Heart left ventricle (tissue), 16 donors: ENCODE measurements at places on chromosomes 4 and X.

GRCh38 chrX:39445336-39445735 lies 644.1 kb downstream of the MID1IP1 start:
- DNase-seq: no peak

- DNase-seq: no peak
These were observed 403.7 kb downstream of the MID1IP1 start for GRCh38 chrX:39204945-39205344.

DNA sequence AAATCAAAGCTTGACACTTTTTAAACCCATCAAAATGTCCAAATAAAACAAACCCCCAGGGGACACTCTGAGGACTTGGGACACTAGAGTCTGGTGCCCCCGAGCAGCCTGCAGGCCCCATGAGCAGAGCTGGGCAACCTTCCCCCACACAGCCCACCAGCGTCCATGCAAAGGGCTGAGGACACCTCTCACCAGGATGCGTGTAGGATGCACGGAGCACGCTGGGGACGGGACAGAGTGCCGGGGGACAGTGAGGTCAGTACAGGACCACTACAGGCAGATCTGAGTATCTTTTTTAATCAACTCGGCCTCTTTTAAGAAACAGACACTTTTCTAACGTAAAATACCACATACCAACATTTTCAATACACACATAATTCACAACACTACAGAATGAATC lies 6.9 kb downstream of the GAK start:
- no peak for DNase-seq

GRCh38 chrX:37860721-37861120 lies 13.3 kb upstream of the DYNLT3 start:
- no peak for DNase-seq

GRCh38 chr4:41665636-41666207 lies 82.8 kb downstream of the PHOX2B start:
- no peak for DNase-seq

GRCh38 chr4:38368613-38369012 lies 295.4 kb upstream of the KLF3 start:
- DNase-seq: no peak

- DNase-seq: no peak
These were observed 230.3 kb downstream of the APBB2 start for GRCh38 chr4:40984051-40984450.

DNA sequence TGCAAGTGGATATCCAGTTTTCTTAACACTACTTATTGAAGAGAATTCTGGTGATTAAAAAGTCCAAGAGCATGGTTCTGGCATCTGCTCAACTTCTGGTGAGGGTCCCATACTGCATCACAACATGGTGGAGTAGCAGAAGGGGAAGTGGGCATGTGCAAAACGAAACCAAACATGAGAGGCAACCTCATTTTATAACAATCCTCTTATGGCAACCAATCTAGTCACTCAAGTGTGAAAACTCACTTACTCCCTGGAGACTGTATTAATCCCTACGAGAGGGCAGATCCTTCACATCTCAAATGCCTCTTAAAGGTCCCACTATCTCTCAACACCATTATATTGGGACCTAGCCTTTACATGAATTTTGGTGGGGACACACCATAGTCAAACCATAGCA lies 55.4 kb upstream of the TRO start:
- DNase-seq: no peak

DNA sequence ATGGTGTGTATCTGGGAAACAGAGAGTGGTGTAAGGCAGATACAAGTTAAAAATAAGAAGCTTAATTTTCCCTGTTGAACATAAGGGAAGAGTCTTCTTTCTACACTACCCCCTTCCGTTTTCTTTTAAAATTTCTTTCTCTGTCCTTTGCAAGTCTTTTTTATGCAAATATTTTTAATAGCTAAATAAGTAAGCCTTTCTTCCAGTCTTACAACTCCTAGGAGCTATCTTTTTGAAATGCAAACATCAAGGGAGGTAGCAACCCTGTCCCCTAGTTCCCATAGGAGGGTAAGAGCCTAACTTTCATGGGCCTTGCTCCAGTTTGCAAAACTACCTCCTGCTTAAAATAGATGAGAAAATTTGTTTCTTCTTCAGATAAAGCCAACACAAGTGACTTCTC lies 121.5 kb downstream of the MBNL3 start:
- DNase-seq: no peak

GRCh38 chr4:173370130-173370476 lies 651 bp upstream of the SAP30 start:
- peak; percentile 70 for DNase-seq

- no peak for DNase-seq
These were observed 77.6 kb upstream of the PAQR3 start for GRCh38 chr4:79016878-79017277.

- no peak for DNase-seq
These were observed 2.7 kb downstream of the ELOVL6 start for GRCh38 chr4:110195561-110196205.

DNA sequence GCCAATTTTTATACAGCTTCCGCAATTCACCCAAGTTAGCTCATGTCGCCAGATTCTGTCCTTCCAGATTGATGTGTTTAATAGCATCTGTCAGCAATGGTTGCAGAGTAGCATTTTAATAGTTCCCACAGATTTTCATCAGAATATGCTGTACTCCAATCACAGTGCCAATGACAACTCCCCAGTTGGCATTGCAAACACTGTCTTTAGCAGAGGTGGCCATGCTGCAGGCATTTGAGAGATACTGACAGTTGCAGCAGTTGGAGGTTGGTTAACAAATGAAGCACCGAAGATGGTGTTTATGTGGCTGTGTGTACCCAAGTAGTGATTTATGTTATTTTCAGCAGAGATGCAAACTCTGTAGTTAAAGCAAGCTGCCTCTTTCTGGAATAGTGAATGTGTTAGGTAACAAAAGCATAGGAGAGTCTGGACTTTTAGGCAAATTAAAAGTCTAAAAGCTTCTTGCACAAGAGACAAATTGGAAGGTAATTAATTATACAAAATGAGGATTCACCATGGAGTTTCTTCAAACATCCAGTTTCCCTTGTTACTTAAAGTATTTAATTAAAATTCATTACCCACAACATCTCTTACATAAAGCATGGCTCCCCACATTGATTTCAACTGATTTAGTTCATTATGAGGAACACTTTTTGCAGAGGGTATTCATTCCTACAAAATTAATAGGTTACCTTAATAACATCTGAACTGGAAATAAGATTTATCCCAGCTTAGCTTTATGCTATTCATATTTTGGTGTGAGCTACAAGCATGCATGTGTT lies 65.2 kb downstream of the PARM1 start:
- no peak for DNase-seq

GRCh38 chrX:121569609-121570008 lies 522.2 kb downstream of the GLUD2 start:
- no peak for DNase-seq

GRCh38 chr4:169054879-169055278 lies 44.8 kb upstream of the CBR4 start:
- DNase-seq: no peak

DNA sequence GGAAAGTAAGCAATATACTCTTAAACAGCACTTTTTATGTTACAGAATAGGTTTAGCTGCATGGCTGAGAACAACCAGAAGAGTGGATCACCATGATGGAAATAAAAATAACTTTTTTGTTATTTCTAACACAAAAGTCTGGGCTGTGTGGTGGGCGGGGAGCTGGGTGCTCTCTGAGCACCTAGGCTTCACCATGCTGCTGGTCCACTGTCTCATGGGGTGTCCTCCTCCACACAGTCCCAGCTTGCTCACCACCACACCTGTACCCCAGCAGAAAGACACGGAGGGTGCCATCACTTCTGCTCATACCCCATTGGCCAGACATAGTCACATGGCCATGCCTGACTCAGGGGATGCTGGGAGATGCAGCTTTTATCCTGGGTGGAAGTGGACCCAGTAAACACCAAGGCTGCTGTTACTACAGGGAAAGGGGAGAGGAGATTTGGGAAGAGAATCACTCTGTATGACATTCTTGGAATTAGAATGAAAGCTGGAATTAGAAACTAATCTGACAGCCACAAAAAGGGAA lies 45.0 kb downstream of the CPZ start:
- DNase-seq: peak; percentile 6

DNA sequence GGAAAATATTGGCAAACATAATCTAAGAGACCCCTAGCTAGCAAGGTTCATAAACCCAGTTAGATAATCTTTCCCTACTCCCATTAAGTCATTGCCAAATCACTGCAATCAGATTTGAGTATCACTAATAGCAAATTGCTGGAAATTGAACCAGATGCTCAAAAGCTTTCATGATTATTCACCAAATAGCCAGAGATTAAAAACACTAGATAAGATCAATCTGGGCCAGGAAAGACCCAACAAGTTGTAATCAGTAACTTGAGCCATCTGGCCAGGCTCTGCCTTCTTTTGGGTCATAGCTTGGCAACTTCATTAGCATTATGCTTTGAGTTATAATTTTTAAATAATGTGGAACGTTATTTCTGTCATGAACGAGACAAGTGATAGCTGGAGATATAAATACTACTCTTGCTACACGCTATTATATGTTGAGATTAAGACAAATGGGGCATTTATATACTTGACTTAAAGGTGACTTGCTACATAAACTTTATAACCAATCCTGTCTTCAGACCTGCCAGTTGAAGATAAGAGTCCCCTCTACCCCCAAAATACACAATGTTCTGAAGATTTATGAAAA lies 196.6 kb upstream of the EDNRA start:
- no peak for DNase-seq

DNA sequence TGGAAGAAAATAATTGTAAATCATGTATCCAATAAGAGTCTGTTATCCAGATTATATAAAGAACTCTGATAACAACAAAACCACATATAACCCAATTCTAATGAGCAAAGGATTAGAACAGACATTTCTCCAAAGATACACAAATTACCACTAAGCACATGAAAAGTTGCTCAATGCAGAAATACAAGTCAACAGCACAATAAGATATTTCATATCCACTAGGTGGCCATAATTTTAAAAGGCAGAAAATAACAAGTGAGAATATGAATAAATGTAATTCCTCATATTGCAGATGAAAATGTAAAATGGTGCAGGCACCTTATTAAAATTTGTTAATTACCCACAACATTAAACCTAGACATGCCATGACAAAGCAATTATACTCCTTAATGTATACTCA lies 73.9 kb upstream of the ZCCHC13 start:
- DNase-seq: no peak

GRCh38 chr4:25443851-25444250 lies 66.8 kb downstream of the ANAPC4 start:
- DNase-seq: no peak

DNA sequence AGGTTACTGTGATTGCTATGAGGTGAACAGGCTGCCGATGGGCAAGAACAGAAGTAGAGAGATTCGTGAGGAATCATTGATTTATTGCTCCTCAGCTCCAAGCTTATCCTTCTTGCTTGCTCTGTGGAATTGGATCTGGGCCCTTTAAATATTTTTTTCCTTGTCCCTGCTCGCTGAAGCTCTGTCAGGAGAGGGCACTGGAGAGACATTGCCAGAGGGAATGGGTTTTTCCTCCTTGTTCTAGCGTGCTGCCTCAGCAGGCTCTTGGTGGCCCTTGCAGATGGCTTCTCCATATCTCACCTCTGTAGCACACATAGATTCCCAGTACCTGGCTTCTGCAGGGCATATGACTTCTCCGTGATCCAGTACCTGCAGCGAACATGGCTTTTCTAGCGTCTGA lies 67.4 kb downstream of the CNGA2 start:
- DNase-seq: no peak

- DNase-seq: no peak
These were observed 6.9 kb downstream of the KLHL5 start for GRCh38 chr4:39068907-39069306.

GRCh38 chr4:188218392-188218791 lies 79.2 kb downstream of the TRIML1 start:
- DNase-seq: no peak

DNA sequence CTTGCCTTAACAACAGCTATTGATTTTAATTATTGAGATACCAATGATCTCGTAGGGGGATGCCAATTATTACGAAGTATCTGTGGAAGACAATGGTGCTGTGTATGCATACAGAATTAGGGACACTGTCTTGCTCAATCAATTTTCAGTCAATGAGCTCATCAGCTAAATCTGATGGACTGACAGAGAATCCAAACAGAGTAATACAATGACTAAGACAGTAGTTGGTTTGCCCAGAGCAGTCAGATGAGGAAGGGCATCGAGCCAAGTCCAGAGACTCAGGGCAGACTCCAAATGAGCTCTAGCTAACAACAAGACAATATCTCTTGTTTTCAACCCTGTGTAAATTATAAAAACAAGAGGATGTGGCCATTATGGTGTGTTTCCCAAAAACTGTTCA lies 14.7 kb upstream of the GSX2 start:
- peak; percentile 36 for DNase-seq

DNA sequence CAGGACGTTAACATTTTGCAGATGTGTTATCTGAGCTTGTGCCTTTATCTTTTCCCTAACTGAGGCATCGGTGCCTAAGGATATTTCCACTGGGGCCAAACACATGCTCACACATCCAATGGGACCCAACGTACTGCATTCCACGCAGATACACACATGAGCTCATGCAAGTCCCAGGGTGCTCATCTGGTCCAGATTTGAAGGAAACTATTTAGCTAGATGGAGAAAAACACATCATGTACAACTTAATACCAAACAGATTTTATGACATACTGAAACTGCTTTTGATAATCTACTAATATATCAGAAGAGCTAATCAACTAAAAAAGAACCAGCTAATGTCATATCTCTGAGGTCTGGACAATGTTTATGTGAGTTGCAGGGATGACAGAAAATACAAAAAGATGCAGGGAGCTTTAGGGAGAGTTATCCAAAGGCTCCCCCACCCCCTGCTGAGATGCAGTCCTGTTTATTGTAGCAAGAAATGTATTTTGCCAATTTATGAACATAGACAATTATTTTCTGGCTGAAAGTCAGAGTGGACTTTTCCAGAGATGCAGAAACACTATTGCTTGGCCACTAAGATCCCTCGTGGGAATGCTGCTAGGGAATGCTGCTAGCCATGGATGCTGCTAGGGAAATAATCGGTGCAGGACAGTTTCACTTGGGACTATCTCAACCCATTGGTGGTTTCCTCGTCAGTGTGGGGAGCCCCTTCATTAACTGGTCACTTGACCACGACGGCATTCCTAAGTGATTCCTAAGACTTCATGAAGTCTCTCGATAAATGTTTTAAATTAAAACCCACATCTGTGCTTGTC lies 172.8 kb downstream of the SMIM20 start:
- peak; percentile 49 for DNase-seq

DNA sequence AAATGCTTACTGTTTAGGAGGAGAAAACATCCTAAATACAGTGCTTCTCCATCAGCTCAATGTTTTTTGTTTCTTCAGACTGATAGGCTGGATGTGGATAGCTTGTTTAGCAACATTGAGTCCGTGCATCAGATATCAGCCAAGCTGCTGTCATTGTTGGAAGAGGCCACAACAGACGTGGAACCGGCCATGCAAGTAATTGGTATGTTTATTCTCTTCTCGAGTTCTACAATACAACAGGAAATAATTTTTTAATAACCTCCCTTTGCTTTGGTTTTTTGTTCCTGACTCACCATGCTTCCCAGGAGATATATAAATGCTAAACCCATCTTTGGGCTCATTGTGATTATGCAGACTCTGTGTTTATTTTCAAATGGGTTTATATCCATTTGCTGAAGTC lies 60.9 kb downstream of the ARHGEF38 start:
- DNase-seq: no peak

- no peak for DNase-seq
These were observed 310.5 kb upstream of the DDX53 start for GRCh38 chrX:22689290-22689689.

- DNase-seq: no peak
These were observed 70.1 kb downstream of the CHST7 start for GRCh38 chrX:46643636-46644035.

GRCh38 chr4:47990145-47990544 lies 26.3 kb downstream of the CNGA1 start:
- no peak for DNase-seq
